Left renal pelvis (tissue), 4 donors: ENCODE measurements at places on chromosomes 2 and 18. TPM values are rescaled to one million over a fixed set of nuclear protein-coding genes. Genes with fewer than 3 reads are reported as not detected.

- DNase-seq: no peak
These were observed 8.9 kb downstream of the GDF7 start for GRCh38 chr2:20675701-20676352.

Gene PCARE
- polyA plus RNA-seq: 0.24 TPM

- DNase-seq: no peak
These were observed 300.0 kb upstream of the SMIM21 start for GRCh38 chr18:75727456-75727855.

GRCh38 chr2:147297820-147298219 lies 547.0 kb upstream of the ACVR2A start:
- no peak for DNase-seq

- DNase-seq: no peak
These were observed 313.2 kb downstream of the GBX2 start for GRCh38 chr2:235855011-235855410.

GRCh38 chr2:54456362-54456611 lies 160 bp downstream of the SPTBN1 start:
- no peak for DNase-seq

Gene APOB
- 1.7 TPM for polyA plus RNA-seq

DNA sequence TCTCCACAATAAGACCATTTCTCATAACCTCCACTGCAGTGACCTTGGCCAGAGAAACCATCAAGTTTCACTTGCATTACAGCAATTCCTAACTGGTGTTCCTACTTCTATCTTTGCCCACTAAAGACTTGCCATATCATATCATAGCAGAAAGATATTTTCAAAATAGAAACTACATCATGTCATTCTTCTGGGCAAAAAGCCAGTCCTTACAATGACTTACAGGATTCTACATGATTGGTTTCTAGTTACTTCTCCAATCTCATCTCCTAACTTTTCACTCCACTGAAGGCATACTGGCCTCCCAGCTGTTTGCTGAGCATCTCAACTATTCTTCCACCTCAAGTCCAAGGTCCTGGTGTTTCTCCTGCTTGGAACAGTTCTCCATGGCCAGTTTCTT lies 151.4 kb downstream of the HNMT start:
- no peak for DNase-seq

Gene CKAP2L
- polyA plus RNA-seq: 15.1 TPM

DNA sequence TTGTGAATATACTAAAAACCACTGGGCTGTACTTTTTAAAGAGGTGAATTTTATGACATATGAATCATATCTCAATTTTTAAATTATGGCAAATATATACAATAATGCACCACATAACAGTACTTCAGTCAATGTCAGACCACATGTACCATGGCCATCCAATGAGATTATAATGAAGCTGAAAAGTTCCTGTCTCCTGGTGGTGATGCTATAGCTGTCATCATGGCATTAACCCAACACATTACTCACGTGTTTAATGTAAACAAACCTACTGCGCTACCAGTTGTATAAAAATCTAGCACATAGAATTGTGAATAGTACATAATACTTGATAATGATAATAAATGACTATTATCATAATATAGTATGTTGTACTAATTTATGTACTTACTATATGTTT lies 77.6 kb upstream of the ID2 start:
- no peak for DNase-seq

DNA sequence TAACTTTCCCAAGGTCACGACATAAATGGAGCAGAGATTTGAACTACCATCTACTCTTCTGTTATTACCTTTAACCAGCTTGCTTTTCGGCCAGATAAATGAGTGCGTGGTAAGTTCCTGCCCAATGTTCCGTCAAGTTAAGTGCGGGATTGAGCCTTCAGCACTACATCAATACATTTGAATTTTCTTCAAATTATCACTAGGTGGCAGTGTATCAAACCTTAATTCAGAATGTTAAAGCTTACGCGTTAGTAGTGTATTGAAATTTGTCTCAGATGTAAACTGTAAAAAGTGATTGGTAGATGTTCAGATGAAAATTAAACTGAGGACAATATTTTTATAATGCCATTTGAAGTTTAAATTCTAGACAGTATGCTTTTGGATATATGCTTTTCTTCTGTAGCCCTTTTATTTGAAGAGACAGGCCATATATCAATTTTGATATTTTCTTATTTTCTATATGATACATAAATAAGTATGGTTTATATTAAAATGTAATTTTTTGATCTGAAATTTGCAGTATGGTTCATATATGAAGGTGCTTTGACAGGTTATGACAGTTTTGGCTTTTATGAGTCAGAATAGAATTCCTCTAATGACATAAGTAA lies 681.3 kb downstream of the ADCYAP1 start:
- no peak for DNase-seq

DNA sequence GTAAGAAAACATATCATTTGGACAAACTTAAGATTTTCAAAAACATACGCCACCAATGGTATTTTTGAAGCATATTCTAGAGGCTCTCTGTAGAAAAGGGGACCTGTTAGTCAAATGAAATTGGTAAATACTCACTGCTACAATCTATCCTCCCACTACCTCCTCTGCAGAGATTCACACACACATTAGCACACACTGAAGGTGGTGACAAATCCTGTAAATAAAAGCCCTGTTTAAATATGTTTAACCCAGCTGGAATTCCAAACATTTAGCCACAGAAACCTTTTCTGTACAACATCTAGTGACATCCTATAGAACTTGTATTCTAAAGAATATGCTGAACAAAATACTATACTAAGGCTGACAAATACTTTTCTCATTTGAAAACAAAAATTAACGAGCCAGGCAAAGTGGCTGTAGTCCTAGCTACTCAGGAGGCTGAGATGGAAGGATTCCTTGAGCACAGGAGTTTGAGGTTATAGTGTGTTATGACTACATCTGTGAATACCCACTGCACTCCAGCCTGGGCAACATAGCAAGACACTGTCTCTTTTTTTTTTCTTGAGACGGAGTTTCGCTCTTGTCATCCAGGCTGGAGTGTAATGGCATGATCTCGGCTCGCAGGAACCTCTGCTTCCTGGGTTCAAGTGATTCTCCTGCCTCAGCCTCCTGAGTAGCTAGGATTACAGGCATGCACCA lies 25.9 kb downstream of the ALS2 start:
- DNase-seq: no peak

Gene ITGAV
- 65.9 TPM for polyA plus RNA-seq

Gene MATN3
- 3.1 TPM for polyA plus RNA-seq

Gene DSG4
- polyA plus RNA-seq: 0.04 TPM

Gene SERPINB11
- not detected for polyA plus RNA-seq

DNA sequence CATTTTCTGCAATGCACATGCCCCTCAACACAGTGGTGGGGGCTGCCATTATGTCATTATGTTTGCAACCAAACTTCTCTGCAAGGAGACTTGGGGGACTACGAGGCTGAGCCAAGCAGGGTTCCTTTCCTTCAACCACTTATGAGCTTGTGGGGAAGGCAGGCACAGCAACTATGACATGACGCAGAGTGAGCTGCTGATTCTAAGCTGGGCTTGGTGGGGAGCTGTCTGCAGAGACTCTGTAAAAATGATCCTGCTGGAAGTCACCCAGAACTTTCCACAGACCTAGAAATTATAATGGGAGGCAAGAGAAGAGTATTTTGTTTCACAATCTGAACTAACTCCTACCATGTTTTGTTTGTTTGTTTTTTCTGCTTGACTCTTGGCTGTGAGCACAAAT lies 55.6 kb downstream of the INPP5D start:
- DNase-seq: no peak

GRCh38 chr2:190854726-190855125 lies 25.9 kb upstream of the GLS start:
- no peak for DNase-seq

- no peak for DNase-seq
These were observed 159.6 kb upstream of the HNRNPA3 start for GRCh38 chr2:177053038-177053437.

DNA sequence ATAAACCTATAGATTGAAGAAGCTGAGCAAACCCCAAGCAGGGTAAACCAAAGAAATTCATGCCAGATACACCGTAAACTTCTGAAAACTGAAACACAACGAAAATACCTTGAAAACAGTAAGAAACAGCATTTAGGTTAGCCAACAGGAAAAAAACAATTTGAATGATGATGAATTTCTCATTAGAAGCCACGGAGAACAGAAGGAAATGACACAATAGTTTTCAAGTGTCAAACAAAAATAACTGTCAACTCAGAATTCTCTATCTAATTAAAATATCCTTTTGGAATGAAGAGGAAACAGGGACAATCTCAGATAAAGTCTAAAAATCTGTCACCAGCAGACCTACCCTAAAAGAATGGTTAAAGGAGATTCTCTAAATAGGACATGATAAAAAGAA lies 37.3 kb upstream of the MALL start:
- no peak for DNase-seq

GRCh38 chr2:239093542-239093941 lies 245.7 kb downstream of the TWIST2 start:
- no peak for DNase-seq

- DNase-seq: no peak
These were observed 167.5 kb upstream of the DPP10 start for GRCh38 chr2:114274957-114275356.

GRCh38 chr2:26778507-26778906 lies 7.3 kb upstream of the CENPA start:
- DNase-seq: no peak

DNA sequence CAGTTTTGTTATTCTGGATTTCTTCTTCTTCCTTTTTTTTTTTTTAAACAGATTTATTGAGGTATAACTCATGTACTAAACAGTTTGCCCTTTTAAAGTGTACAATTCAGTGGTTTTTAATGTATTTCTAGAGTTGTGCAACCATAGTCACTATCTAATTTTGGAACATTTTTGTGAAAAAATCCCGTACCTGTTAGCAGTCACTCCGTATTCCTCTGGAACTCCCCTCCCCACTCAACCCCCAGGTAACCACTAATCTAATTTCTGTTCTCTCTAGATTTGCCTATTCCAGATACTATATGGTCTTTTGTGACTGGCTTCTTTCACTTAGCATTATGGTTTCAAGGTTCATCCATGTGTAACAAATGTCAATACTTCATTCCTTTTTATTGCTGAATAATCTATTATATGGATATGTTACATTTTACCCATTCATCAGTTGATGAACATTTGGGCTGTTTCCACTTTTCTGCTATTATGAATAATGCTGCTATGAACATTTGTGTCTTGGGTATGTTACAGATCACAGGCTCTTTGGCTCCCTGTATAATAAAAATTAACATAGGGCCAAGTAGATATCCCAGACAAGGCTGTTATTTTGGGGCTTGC lies 21.9 kb downstream of the EHBP1 start:
- no peak for DNase-seq

DNA sequence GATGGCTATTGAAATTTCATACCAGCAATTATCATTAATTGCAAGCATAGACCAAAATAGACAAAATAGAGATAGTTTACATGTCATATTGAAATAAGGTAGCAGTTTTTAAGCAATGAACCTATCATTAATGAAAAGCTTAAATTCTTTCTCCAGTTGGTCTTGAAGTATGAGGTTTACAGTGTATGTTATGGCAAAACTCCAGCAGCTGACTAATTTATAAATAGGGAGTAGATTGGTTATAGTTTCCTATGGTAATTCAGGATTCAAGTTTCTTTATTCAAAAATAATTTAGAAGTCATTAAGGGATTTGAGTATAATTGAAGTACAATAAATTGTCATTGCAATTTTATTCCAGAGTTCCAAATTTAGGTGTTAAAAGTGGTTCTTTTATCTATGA lies 69.6 kb upstream of the COL5A2 start:
- no peak for DNase-seq

DNA sequence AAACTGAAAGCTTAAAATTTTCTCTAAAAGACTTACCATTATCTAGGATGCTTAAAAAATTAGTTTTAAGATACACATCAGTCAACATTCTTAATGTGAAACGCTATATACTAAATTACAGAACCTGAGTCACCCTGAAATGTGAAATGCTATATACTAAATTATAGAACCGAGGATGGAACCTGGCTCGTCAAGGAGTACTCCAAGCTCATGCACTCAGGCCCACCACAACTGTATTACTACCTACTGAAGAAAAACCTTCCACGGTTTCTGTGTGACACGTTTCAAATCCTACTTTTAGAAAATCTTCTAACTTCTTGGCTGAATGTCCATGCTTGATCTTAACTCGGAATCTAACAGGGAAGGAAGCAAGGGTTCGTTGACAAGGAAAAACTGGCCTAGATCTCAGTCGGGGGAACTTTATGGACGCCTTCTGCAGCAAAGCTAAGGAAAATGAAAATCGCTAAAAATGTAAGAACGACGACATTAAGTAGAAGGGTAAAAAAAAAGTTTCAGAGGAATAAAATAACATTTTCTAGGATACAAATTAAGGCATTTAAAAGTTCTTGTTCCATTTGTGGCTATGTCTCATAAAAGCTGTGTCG lies 1.4 kb downstream of the PRKD3 start:
- no peak for DNase-seq

DNA sequence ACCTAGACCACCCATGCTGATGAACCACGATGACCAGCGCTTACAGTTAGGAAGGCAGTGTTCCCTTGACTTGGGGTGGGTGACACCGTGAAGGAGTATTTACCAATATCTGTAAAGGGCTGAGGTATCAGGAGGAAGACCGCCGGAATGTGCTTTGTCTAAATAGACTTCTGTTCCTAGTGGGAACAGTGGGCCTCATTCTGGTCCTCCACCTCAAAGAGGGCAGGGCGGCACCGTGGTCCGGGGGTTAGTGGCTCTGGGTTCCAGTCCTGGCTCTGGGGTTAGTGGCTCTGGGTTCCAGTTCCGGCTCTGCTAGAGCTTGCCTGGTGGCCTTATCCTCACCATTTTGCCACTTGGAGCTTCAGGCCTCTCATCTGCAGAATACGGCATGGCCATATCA lies 91.6 kb upstream of the SMAD2 start:
- no peak for DNase-seq

DNA sequence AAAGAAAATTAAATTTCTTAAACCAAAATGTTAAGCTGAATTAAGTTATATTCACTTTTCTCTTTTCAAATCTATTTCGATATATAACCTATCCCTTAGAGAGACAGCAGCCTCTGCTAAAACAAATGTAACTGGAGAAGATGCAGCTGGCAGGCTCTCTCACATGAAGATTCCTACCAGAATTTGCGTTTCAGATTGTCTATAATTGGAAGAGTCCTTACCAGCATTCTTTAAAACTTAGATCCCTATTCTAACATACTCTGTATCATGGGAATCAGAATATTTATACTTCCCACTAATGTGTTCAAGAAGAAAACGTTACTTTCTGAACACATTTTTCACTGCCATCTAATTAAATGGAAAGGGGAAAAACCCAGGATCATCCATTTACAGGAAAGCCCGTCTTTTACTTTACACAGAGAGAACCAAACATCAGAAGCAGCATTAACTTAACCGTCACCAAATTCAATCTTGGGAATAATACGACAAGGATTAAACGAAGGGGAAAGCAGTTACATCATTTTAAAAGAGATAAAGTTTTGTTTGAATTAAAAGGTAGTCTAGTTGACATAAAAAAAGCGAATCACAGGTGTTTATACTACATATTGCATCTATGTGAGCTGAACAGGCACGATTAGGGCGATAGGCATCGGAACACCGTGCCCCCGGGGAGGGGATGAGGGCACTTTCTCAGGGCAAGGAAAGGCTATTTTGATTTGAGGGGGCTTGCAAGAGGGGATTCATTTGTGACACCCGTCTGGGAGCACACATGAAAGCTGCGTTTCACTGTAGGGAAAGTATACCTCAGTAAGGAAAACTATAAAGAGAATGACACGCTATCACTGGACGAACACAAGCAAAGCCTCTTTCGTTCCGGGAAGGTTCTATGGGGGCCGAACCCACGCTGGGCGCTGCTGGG lies 1.3 kb downstream of the PTPN2 start:
- no peak for DNase-seq

- DNase-seq: peak; percentile 87
These were observed at the start of gene PLEKHB2 for GRCh38 chr2:131105156-131105949. Gene PLEKHB2 (plus strand): TSS chr2:131105336. CDS start chr2:131120942, 15,606 bp downstream.

GRCh38 chr2:192267484-192267883 lies 72.8 kb upstream of the TMEFF2 start:
- DNase-seq: no peak

Gene GPR155
- 8.3 TPM for polyA plus RNA-seq
